Effector CD4-positive, alpha-beta T cell (primary cell): ENCODE measurements at places on chromosomes 1 and 21.

- DNase-seq, result no peak
Observed at GRCh38 chr1:156755527-156755950, 4.1 kb upstream of the HDGF start.

- DNase-seq, result no peak
Observed at GRCh38 chr1:248824301-248824700, 1.4 kb downstream of the SH3BP5L start.

DNA sequence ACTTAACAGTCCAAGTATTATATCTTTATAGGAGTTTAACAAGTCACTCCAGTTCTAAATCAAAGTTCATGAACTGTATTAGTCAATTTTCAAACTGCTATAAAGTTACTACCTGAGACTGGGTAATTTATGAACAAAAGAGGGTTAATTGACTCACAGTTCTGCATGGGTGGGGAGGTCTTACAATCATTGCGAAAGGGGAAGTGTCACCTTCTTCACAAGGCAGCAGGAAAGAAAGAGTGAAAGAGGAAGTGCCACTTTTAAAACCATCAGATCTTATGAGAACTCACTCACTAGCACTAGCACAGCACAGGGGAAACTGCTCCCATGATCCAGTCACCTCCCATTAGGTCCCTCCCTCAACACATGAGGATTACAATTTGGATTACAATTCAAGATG lies 70.0 kb downstream of the CLCA4 start:
- DNase-seq, result no peak

DNA sequence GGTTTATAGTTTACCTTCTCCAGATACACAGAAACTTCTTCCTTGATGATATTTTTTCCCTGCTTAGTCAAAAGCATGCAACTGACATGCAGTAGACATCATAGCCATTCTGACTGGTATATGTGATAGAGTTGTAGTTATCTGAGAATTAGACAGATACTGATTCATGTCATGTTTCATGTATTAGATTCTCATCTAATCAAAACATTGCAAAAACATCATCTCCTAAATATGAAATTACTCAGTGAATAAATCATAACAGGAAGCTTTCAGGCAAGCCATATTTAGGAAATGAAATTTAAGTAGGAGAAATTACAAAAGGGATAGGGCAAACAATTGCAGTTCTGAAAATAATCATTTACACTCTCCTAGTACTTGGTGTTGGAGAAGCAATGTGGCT lies 38.4 kb upstream of the ASB17 start:
- DNase-seq, result no peak

- DNase-seq, result peak; percentile 36
Observed at GRCh38 chr21:33374450-33375096, 28.6 kb upstream of the IFNGR2 start.

DNA sequence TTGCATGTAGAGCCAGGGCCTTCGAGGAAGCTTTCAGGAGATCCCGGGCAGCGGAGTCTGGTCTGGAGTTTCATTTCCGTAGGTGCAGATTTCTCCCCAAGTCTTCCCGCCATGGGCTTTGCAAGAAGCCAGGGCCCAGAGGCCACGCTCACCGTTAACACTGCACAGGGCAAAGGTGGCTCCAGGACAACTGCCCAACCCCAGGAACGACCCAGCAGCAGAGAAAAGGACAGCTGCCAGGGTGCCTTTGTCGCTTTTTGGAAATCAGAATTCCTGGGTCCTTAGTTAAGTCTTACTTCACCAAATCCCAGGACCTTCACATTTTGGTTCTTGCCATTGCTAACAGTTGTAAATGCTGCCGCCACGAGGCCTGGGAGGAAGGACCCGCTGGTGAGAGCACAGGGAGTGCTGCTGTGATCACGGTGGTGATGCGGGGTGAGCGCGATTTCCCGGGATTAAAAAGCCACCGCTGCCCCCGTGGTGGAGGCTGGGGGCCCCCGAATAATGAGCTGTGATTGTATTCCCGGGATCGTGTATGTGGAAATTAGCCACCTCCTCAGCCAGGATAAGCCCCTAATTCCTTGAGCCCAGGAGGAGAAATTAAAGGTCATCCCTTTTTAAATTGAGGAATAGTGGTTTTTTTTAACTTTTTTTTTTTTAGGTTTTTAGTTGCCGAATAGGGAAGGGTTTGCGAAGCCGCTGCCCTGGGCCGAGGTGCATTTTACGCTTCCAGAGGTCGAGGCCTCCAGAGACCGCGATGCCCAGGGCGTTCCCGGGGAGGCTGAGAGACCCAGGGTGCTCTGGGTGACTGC lies 8.2 kb downstream of the SIM2 start:
- no peak for DNase-seq

DNA sequence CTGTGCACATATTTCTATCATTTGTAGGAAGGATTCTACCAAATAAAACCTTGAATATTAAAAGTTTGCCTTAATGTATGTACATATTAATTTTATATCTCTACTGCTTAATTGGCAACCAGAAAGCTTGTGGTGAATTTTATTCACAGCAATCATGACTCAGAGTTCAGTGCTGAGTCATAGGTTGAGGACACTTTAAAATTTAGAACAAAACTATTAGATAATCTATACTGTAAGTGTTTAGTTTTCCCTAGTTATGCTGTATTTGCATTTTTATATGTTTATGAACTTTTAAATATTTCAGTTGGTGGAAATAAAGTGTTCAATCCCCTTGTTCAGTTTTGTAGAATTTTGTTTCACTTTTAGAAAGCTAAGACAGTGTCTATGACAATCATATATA lies 841.5 kb downstream of the KCNT2 start:
- DNase-seq, result no peak

- DNase-seq, result no peak
Observed at GRCh38 chr1:7549277-7550161, 221.6 kb upstream of the VAMP3 start.

DNA sequence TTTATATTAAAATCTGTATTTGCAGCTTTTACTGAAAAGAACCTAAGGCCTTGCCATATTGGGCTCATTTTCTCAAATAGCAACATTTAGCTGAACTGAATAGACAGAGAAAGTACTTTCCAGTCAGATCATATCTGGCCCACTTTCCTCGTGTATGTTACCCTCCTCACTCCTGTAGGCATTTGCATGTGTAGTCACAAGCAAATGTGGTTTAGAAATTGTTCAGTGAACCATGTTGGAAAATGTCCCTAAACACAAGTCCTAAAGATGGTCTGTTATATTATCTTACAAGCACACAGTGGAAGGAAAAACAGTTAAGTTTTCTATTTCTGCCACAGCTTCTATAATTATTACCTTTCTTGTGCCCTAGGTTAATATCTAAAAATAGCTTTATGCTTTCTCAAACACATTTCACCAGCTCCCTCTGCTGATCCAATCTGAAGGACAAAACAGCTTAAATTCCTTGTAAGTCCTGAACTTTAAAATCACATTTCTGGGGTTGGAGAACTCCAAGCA lies 606 bp upstream of the FMO4 start:
- no peak for DNase-seq

DNA sequence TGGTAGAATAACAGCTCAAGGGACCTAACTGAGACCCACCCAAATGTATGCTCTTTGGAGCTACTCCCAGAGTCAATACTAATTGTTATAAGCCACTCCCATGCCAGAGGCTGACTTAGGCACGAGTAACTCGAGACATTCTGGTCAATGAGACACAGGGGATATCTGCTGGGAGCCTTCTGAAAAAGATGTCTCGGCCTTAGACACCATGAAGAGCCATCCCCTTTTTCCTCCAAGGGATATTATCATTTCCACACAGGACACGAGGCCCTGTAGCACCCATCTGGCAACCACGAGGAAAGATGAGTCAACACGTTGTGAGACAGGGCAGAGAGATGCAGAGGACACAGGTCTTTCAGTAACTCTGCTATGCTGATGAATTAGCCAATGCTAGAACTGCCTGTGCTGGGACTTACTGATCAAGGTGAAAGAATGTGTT lies 30.7 kb downstream of the ITPKB start:
- no peak for DNase-seq

DNA sequence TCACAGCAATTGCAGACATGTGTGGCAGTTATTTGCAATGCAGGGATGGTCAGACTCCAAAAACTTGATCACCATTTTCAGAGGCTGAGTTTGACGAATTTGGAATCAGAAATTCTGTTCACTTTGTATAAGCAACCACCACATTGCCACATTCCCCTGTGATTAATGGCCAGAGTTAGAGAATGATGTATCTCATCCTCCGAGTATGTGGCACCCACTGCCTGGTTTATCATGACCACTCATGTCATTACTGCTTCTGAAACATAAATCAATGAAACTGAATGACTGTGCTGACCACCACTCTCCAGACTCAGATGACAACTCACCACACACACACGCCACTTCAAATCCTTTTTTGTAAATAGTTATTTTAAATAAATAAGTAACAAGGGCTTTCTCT lies 66.6 kb upstream of the CACHD1 start:
- DNase-seq, result no peak

GRCh38 chr21:42406201-42406621 lies 2.5 kb downstream of the UBASH3A start:
- DNase-seq, result peak; percentile 35

- DNase-seq, result no peak
Observed at GRCh38 chr1:200039849-200040474, 12.5 kb downstream of the NR5A2 start.

GRCh38 chr1:8689431-8690252 lies 127.8 kb downstream of the RERE start:
- no peak for DNase-seq

- DNase-seq, result no peak
Observed at GRCh38 chr21:41006636-41007035, 159.7 kb upstream of the DSCAM start.
